ENCODE measurements at places on chromosomes 5 and 9.

GRCh38 chr5:88203981-88204750 is 64.5 kb downstream of the TMEM161B start:
- no peak for DNase-seq

- DNase-seq, result no peak
These were observed 22.7 kb downstream of the ANXA2R start for GRCh38 chr5:43017428-43017815.

- DNase-seq, result no peak
These were observed 21.7 kb upstream of the SYNPO start for GRCh38 chr5:150618588-150619281.

GRCh38 chr9:99850736-99851499 is 29.2 kb downstream of the NR4A3 start:
- no peak for DNase-seq

- no peak for DNase-seq
These were observed 21.3 kb downstream of the PTTG1 start for GRCh38 chr5:160442824-160443431.

GRCh38 chr9:109098171-109098959 is 21.4 kb downstream of the TMEM245 start:
- DNase-seq, result no peak

DNA sequence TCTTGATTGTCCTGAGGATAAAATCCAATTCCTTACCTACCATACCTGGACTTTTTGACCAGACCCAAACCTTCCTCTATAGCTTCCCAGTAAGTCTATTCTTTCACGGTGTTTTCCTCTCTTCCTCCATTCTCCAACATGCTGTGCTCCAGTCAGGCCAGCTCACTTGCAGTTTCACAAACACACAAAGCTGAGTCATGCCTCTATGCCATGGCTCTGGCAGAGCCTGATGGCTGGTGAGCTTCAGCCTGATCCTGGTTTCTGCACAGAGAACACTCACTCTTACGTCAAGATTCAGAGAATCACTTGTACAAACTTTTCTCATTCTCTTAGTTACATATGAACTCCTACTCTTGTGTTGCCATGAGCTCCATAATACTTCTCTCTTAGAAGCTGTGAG is 27.7 kb upstream of the PAX5 start:
- no peak for DNase-seq

DNA sequence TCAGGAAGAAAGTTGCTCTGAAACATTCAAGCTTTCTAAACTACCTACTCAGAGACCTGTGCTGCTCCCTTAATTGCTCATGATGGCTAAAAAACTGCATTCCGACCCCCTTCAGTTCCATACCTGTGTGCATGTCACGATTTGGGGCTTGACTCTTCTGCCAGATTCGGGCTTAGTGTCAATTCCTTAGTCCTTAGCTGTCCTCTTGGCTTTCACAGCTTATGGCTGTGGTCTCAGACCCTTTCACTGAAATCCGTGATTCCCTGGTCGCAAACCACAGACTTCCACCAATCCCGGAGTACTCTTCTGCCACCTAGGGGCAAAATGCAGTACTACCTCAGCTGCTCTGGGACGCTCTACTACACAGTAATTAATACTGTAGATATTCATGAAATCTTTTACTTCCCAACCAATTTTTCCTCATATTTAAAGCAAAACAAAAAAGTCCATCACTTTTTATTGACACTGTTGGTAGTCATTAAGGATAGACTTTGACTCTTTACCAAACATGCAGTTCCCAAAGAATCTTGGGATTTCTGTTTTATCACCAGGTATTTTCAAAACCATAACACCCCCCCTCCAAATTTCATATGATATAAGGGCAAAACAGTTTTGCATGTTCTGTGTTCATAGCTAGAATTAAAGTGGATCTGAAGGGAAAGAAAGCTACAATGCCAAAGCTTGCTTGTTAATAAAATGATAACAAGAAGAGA is 617.4 kb downstream of the SLCO4C1 start:
- DNase-seq, result no peak

DNA sequence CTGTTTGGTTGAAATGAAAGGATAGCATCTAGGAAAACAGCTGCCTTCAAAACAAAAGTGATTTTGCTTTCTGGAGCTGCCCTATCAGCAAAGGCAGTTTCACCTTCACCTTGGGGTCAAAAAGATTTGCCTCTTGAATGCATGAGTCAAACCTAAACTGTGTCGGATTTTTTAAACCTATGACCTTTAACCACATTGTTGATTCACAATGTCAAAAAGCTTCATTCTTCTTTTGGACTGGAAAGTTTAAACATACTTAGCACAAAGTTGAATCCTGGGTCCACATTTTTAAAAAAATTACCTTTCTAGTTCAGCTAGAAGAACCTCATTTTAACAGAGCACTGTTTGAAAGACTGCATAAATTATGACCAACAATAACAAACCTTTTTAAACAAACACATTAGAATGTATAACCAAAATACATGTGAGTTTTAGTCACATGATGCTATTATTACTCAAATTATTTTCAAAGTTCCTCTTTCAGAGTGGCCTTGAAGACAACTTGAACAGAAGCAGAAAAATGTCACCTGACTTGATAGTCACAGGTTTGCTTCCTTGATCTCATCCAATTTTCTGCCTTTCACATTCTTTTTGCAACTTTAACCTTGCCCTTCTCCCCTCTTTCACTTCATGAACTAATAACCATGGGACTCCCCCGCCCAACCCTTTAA is 109.7 kb upstream of the LHFPL2 start:
- DNase-seq, result no peak

- no peak for DNase-seq
These were observed 402.9 kb downstream of the RAB3C start for GRCh38 chr5:58985759-58986158.

DNA sequence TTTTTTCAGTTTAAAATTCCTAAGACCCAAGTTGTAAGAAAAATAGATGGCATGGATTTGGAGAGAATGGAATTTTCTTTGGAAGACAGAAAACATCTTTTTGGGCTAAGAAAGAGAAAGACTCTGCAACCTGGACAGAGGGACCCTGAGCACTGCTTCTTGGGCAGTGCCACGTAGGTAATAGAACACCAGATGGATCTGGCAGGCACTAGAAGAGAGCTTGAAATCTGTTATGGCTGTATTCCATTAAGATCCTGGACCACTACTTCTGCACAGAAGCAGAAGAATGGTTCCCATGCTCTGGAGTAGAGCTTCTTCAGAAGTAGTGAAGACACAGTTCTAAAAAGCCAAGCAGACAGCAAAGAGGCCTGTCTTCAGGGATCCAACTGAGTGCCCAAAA is 306.4 kb upstream of the CD180 start:
- no peak for DNase-seq

DNA sequence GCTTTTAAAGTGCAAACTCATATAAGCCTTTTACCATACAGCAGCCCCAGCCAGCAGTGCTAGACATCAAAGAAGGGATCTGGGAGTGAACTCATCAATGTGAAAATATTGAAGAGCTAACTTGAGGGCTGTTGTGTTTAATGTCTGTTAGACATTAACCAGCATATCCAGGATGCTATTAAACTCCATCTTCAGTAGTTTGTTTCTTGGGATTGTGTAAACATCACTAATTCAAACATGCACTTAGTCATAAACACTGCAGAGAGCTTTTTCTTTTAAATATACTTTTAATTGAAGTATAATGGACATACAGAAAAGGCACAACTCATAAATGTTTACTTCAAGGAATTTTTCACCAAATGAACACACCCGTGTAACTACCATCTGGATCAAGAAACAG is 81.8 kb downstream of the TMEM252 start:
- DNase-seq, result no peak

- DNase-seq, result no peak
These were observed 11.5 kb upstream of the SLC6A18 start for GRCh38 chr5:1213508-1214162.
